ENCODE measurements at places on chromosomes 3 and 15.

DNA sequence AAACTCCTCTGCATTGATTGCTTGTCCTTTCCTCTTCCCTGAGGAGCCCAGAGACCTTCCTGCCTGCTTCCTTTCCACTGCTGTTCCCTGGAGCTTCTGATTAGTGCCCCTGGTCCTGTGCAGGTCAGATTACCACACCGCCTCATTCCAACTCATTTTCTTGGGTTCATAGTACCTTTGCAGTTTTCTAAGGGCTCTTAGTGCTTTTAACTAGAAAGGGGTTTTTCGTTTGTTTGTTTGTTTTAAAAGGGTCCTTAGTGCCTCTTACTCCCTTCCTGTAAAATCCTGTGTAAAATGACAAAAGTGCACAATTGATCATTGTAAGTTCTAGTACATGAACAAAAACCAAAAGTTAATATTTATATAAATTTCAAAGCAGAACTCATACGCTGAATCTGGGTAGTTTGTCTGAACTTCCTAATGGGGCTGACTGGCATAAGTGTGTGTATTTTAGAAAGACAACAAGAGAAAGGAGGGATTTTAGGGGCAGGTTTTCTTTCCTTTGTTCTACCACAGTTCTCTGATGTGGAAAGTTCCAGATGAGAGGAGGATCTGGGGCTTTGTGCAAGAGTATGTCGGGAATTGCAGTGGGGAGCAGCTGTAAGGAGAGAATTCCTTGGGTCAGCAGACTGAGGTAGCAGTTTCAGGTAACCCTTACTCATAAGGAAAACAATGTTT is 30.6 kb downstream of the SNRK start:
- no peak for DNase-seq

DNA sequence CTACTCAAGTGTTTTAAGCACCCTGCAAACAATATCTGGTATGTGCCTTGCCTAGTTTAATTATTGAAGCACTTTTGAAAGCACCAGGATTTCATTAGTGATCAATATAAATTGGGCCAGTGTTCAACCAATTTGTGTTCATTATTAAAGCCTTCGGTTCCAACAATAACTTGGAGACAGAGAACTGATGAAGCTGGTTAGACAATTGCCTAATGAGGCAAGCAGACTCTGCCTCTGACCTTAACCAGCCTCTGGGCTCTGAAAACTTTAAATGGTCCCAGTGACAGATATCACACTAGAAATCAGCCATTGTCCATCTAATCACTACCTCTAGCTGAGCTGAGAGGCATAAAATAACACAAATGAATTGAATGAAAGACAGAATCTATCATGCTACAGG is 139.9 kb upstream of the CNTN6 start:
- DNase-seq: no peak

DNA sequence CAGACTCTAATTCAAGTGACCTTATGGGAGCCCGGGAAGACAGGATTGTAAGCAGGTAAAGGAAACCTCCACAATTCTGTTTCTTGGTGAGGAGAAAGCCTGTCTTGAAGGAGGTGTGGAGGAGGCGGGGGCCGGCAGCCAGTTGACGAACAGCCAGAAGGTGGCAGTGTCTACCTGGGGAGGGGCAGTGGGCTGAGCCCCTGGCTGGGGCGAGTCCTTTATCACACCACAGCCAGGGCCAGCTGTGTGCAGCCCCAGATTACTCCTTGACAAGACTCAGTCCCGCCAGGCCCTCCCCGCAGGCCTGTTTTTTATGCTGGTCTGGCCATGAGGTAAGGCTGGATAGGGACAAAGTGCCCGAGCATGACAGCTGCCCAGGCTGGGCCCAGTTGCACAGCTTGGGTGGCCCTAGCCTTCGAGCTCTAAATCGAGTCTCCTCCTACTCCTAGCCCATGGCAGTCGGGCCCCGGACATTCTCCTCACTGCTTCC is 40.9 kb upstream of the IDH2 start:
- peak; percentile 22 for DNase-seq

DNA sequence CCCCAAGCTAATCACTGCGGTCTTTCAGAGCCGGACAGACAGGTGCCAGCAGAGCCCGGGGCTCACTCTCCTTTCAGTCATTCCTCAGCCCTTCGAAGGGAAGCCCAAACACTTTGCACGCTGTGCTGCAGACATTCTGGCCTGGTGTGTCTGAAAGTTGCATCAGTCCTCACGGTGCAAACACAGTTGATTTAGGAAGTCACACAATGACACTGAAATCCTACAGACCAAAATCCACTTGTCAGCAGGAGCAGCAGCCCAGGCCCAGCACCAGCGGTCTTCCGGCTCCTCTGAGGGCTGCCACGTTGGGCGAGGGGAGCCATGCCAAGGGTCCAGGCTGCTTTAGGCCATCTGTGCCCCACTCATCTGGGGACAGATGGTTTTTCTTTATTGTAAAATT is 61.6 kb downstream of the RGMA start:
- no peak for DNase-seq

GRCh38 chr3:121724130-121724529 is 25.4 kb downstream of the GOLGB1 start:
- no peak for DNase-seq

DNA sequence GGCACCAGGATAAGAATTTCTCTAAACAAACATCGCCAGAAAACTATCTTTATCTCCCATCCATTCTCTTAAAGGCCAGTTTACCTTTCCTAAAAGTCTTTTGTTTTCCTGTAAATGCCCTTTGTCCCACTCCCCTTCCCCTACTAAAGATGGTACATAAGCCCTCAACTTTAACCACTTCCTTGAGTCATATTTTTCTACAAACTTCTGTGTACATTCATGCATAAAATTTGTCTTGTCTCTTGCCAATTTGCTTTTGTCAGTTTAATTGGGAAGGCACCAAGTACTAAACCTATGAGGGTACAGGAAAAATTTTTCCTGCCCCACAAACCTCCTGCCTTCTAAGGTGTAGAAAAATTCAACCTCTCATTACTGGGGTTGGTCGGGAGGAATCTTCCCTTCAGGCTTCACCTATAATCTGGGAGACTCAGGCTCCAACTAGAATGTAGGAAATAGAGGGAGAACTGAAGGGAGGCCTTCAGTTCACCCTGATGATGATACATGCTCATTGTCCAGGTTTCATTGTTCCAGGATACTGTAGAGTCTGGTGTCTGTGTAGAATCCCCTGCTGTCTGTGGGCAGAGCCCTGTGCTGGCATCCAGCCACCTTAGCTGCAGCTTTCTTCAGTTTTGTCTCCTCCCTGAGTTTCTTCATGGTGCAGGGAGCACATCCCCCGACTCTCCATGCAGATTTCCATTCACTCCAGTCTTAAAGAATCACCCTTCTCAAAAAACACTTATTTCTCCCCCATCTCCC is 53.2 kb downstream of the CD200R1L start:
- no peak for DNase-seq

All from DMS153 (cell line).